NCI-H1436 treated with DMSO at 0.1 percent for 48 hours (cell line): ENCODE measurements at places on chromosomes 5 and 9.

DNA sequence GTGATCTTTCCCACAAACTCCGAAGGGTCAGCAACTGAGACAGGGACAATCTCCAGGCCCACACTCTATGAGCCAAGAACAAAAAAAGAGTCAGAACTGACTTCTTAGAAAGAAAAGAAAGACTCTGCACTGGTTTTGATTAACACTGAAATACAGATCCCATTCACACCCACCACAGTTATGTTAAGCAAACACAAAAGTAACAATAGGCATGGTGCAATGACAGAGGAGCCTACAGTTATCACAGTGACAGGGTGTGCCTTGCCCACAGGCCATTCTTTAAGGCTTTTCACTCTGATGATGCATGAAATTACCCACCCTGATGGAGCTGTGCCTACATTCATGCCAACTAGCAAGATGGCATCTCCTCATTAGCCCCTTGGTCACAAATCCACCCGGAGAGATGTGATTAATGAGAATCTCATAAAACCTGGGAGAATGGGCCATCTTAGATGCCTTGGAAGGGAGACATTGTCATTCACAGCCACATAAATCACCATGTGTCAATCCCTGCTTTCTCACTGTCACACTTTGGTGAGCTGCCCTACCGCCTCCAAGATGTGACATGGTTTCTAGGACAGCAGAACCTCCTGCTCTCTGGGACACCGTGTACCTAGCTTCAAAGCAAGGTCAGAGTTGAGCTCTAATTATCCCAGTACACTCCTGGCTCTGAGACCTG is 27.6 kb upstream of the FSTL4 start:
- no peak for DNase-seq

- no peak for DNase-seq
Measured at GRCh38 chr9:78026947-78027346, 4.7 kb downstream of the GNAQ start.

DNA sequence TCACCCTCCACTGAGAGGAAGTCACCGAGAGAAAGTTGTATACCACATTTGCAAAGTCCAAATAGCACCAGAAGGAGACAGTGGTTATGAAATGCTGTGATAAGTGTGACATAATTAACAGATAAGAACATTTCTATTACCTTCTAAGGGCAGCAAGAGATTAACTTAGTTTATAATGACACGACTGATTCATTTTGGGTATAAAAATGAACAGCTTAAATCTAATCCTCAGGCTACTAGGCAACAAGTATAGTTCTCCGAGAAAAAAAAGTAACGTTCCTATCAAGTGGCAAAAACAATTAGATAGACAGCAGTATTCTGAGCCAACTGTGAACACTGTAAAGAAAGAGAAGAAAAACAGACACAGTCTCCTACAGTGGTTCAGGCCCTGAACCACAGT is 431.2 kb upstream of the GRAMD2B start:
- no peak for DNase-seq

GRCh38 chr5:39079147-39079546 is 4.9 kb upstream of the RICTOR start:
- DNase-seq: no peak

DNA sequence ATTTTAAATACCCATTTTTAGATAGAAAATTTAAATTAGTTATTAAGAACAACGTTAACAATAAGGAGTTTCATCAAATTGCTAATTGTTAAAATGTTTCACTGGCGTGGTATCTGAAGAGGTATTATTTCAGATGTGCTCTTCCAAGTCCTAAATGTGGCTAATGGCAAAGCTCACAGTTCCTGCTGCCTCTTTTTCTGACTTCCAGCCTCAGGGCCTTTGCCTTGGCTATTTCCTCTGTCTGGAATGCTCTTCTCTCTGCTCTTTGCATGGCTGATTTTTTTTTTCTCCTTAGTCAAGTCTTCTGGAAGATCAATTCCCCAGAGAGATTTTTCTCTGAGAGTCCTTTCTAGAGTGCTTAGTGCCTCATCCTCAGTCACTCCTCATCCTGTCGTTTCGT is 9.6 kb upstream of the SSBP2 start:
- DNase-seq: no peak

DNA sequence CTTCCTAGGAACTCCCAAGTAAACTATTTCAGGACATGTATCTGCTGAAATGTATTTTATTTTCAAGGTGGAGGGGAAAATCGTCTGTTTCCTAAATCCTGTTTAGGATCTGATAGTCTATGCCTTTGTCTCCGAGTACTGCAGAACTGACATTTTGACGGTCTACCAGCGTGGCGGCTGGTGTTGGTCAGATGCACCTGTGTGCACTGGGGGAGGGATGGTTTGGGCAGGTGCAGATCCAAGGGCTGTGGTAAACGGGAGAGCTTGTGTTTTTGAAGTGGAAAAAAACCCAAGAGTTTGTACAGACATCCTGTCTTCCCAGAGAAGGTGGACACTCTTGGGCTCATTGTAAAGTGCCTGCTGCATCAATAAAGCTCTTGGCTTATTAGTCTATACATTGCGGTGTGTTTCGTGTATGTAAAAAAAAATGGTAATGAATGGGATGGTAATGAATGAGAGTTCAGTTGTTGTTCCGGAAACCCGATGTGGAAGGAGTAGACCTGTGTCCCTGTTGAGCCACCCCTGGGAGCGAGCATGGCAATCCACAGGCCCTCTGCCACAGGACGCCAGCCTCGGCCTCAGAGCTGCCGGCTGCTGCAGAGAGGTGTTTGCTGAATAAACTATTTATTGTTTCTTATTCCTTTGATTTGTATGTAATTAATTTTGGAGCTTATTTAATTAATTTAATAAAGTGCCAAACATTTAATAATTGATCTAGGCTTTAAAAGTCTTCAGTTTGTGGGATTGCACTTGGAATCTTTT is 15.3 kb downstream of the ARPC5L start:
- DNase-seq: no peak

DNA sequence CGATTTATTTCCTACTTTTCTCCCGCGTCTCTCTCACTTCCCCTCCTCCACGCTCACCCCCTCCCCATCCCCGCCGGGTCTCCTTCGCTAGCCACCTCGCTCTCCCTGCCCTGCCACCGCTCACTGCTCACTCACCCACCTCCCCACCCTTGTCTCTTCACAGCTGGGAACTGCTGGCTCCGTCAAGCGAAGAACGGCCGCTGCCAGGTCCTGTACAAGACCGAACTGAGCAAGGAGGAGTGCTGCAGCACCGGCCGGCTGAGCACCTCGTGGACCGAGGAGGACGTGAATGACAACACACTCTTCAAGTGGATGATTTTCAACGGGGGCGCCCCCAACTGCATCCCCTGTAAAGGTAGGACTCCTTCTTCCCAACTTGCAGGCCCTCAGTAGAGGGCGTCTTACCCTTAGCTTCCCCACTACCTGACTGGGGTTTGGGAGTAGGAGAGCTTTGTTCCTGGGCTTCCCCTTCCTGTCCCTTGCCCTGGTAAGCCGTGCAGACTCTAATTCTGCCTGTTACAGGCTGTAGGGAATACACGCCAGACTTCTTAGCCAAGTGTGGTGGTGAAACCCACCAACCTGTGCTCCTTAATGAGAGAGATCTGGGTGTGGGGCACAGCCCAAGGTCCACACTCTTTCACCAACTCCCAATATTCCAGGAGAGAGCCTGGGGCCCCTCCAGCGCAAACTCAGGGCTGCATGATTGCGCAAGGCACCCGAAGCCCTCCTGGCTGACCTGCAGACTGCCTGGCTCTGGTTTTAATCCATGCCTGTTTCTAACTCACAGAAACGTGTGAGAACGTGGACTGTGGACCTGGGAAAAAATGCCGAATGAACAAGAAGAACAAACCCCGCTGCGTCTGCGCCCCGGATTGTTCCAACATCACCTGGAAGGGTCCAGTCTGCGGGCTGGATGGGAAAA is 2.5 kb downstream of the FST start:
- DNase-seq: no peak

- no peak for DNase-seq
Measured at GRCh38 chr5:57172466-57173318, 1.2 kb upstream of the GPBP1 start.

DNA sequence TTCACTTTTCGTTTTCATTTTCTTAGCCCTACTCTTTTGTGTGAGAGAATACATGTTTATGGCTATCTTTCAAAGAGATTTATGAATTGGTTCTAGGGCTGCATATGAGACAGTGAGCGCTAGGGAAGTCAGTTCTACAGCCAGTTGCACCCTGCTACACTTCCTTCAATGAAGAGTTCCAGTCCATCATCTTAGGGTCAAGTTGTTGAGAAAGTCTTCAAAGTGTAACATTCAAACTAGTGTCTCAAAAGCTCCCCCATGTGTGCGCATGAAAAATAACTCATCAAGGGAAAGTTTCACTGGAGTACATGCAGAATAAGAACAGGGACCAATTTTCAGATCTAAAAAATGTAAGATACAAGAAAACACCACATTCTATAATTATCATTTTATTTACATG is 317.2 kb downstream of the DEPDC1B start:
- no peak for DNase-seq

- DNase-seq: no peak
Measured at GRCh38 chr5:5356765-5357164, 65.7 kb upstream of the ICE1 start.

DNA sequence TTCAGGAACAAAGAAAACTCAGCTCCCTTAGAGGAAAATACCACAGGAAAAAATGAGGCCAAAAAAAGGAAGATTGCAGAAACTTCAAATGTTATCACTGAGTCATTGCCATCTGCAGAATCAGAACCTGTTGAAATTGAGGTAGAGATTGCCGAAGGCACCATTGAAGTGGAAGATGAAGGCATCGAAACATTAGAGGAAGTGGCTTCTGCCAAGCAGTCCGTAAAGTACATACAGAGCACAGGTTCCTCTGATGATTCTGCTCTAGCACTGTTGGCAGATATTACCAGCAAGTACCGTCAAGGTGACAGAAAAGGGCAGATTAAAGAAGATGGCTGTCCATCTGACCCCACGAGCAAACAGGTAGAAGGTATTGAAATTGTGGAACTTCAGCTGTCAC is 30.8 kb upstream of the NIM1K start:
- no peak for DNase-seq

DNA sequence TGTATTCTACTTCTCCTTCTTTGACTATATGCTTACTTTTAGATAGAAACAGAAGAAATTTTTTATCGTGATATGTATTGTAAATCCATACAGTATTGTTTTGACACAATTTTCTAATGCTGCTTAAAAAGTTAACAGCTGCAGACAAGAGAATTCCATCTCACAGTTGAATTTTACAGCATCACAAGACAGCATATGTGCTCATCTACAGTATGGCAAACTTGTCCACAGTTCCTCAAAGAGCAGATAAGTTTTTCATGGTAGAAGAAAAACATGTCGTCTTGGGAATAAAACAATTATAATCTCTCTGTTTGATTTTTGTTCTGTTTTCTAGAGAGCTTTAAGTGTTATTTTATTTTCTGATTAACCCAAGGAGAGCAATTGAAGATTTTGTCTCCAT is 438.5 kb upstream of the NUDT12 start:
- no peak for DNase-seq

GRCh38 chr5:80707645-80708044 is 52.9 kb upstream of the DHFR start:
- no peak for DNase-seq

GRCh38 chr5:59648949-59649921 is 244.3 kb downstream of the PDE4D start:
- DNase-seq: no peak

- DNase-seq: no peak
Measured at GRCh38 chr9:108043585-108043984, 554.0 kb upstream of the KLF4 start.

DNA sequence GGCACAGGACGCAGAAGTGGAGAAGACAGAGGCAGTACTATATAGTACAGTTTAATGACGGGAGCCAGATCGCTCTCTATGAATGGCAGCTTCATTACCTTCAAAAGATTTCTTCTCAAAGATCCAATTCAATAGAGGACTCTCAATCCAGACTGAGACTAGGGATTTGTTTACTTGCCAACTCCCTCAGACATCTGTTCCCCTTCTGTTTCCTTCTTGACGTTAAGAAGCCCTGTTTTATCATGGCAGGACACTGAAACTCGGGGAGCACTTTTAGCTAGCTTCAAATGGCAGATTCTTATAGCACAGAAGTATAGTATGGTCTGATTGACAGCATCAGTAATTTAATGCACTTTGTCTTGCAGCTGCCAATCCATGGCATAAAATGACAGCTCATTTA is 747.3 kb upstream of the C9orf72 start:
- DNase-seq: no peak

GRCh38 chr5:35306716-35307365 is 76.6 kb upstream of the PRLR start:
- no peak for DNase-seq

- DNase-seq: no peak
Measured at GRCh38 chr5:30930736-30931135, 262.8 kb upstream of the CDH6 start.

DNA sequence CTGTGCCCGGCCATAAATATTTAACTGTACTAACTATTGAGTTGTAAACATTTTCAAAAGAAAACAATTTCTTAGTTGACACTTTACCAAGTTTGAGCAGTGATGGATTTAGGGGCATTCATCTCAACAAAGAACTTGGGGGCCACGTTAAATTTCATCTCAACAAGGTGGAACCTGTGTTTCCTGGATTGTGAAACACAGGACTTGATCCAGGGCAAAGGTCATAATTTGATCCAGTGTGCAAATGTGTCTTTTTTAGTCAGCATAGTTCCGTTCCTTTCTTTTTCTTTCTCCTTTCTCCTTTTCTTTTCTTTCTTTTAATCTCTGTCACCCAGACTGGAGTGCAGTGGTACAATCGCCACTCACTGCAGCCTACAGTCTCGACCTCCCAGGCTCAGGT is 3.1 kb downstream of the GFRA3 start:
- no peak for DNase-seq

GRCh38 chr5:59583810-59584562 is 309.5 kb downstream of the PDE4D start:
- no peak for DNase-seq

DNA sequence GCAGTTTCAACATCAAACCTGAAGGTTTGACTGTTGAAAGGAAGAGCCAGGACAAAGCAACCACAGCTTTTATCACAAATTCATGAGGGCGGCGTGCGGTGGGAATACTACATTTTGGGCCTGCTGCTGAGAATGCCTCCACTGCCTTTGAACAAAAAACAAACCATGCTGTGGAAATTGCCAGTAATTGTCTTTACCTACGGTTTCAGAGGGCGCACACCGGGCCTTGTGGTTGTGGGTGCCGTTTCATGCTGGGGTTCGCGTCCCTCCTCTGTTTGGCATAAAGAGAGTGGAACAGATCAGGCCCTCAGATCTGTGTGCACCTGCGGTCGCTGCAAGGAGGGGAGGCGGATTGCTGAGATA is 27.6 kb upstream of the TCF7 start:
- no peak for DNase-seq

GRCh38 chr5:94057655-94058054 is 316.3 kb upstream of the POU5F2 start:
- DNase-seq: no peak

GRCh38 chr9:89999534-90000370 is 394.9 kb downstream of the GADD45G start:
- peak; percentile 43 for DNase-seq

- no peak for DNase-seq
Measured at GRCh38 chr9:136658849-136659535, 3.7 kb upstream of the EGFL7 start.
